ENCODE measurements at places on chromosomes 2 and 18. TPM values are rescaled to one million over a fixed set of nuclear protein-coding genes. Genes with fewer than 3 reads are reported as not detected.

OSR1 gene
- total RNA-seq = 59.7 TPM

DNA sequence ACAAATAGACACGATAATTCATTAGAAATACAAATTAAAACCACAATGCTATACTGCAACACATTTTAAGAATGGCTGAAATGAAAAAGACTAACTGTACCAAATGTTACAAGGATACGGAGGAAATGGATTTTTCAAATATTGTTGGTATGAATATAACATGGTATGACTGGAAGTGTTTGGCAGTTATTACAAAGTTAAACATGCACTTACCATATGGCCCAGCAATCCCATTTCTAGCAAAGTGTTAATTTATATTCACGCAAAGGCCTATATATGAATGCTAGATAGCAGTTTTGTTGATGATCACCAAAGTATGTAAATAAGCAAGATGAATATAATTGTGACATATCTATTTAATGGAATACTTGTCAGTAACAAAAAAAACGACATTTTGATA, 497.8 kb upstream of the FSIP2 start:
- DNase-seq = no peak

DNA sequence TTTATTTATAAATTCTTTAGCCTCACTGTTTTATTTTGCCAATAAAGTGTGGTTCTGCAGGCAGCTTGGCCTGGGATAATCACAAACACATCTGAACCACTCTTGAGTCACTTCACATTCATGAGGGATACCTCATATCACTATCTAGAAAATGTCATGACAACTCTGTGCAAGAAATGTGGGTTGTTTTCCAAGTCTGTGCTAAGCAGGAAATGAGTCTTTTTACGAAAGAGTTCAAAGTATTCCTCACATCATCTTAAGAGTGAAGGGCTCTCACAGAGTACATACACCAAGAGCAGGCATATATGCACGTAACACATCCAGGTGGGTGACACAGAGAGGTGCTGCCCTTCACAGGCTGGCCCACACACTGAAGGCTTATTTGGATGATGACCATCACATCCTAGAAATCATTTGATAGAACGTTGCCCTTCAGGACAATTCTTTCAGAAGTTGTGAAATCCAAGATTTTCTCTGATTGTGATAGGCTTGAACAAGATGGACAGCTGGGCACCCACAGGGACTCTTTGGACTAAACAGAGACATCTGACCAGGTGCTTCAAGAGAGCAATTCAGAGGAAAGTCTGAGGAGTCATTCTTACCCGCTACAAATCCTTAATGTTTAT, 811.1 kb upstream of the LRATD1 start:
- DNase-seq = no peak

RTTN gene
- total RNA-seq = 5.4 TPM

GRCh38 chr2:25301453-25302352, 40.0 kb downstream of the DNMT3A start:
- DNase-seq = no peak

CNDP1 gene
- not detected for total RNA-seq

DNA sequence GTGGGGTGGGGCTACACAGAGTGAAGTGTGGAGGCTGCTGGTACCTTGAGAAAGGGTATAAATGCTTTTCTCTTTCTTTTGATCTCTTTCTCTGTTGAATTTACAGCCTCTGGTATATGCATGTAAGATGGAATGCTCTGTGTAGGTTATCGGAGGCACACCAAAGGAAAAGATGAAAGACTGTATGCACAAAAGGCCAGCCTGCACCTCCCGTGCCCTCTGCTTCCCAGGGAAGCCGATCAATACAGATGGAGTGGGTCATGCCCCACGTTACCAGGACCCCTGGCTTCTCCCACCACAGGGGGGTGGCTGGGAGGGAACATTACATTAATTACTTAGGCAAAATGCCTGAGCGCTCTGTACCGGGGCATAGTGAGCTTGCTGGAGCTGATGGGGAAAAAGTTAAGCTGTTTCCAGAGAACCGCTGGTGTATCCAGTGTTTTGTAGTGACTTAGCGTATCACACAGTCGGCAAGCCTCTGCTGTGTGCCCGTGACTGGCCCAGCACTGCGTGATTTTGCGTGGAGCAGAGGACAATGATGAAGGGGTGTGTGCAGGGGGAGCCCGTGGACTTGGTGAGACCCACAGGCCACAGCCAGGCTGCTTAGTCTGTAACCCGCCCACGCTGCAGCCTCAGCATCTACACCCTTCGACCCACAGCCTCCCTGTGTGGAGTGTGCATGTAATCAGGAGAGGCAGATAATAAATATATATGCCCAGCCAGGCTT, 8.0 kb downstream of the ALLC start:
- DNase-seq = no peak

Measured in left cardiac atrium (tissue), 4 donors.